OCI-LY7 (cell line): ENCODE measurements at places on chromosomes 4 and X. TPM values are rescaled to one million over a fixed set of nuclear protein-coding genes. Genes with fewer than 3 reads are reported as not detected.

Gene ZFP42
- not detected in 2 replicates for total RNA-seq

Gene FGF16
- total RNA-seq, result not detected in 2 replicates

Gene CDS1
- not detected in 2 replicates for total RNA-seq

Gene ARHGAP24
- 4.3 and 4.4 TPM in 2 replicates for total RNA-seq

Gene ADGRG2
- not detected in 2 replicates for total RNA-seq

Gene CXCR3
- not detected in 2 replicates for total RNA-seq
